H4 (cell line): ENCODE measurements at places on chromosomes 7 and 10. TPM values are rescaled to one million over a fixed set of nuclear protein-coding genes. Genes with fewer than 3 reads are reported as not detected.

GRCh38 chr7:4725014-4725849 lies 43.1 kb downstream of the FOXK1 start:
- peak; percentile 96 for DNase-seq

The RTKN2 gene
- total RNA-seq = 7.1 and 7.3 TPM in 2 replicates

GRCh38 chr10:115861455-115861854 lies 411.6 kb downstream of the GFRA1 start:
- DNase-seq = no peak

DNA sequence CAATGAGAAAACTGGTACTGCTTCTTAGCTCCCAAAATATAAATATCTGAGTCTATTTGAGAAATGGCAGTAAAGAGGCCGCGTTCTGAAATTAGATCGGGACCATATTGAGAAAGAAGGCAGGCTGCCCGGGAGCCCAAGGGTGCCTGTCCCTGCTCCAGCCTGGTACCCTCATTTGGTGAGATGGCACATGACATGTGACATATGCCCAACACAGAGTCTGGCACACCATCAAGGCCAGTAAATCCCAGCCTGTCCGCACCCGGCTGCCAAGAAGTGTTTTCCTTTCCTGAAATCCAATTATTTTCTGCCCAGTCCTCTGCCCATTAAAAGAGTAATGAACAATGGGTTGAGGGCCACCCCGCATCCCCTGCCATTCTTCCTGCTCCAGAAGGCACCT lies 66.4 kb downstream of the CDH23 start:
- no peak for DNase-seq

The CTNNA3 gene
- 0.02 TPM in 1 of 2 replicates, not detected in the other for total RNA-seq

DNA sequence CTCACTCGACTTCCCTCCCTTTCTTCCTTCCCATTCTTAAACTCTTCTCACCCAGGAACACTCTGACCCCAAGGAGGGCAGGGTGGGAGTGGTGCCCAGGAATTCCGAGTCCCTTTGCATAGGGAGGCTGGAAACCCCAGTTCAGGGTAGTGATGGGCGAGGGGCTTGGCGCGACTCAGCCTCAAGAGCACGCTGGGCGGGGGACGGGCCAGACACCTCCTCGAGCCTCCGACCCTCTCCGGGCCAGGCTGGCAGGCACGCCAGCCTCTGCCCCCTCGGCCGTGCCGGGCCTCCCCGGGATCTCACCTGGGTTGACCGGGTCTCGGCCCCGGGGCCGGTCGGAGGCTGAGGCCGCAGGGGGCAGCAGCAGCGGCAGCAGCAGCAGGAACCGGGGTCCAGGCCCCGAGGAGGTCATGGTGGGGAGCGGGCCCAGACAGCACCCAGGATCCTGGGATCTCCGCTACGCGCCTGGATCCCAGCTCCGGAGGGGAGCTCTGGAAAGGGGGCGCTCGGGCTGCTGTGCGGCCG lies 457 bp downstream of the PLOD3 start:
- DNase-seq = no peak
